ENCODE measurements at places on chromosomes 11 and 22.

DNA sequence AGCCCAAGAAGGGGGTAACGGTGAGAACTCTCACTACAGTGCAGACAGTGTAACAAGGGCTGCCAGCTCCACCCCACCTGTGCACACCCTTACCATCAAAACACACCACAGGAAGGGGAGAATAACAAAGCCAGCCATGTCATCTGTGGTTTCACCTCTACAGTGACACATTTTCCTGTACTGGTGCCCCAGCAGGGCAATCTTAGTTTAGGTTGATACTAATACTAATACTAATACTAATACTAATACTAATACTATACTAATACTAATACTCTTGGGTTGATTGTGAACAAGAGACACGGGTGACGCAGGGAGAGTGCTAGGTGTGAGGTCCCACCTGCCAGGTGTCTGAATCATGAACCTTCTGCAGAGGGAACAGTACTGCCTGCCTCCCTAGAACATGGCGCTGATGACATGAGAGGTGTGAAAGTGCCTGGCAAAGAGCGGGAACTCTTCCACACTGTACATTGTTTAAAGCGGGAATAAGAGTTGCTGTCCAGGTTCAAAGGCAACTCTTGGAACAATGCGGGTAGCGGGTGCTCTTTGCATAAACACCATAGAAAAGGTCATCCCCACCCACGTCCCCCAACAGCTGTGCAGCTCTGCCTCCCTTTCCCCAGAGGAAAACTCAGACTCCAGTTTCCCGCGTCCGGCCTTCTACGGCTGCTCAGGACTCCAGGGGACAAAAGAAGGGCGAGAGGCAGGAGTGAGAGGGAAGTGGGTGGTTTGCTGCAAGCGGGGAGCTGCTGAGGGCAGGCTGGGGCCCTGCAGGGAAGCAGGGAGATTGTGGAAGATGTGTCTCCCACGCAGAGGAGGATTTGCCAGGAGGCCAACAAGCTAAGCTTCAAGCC lies 25.0 kb upstream of the TMPRSS4 start:
- DNase-seq: peak; percentile 61

GRCh38 chr11:126426820-126427749 lies 71.6 kb downstream of the ST3GAL4 start:
- no peak for DNase-seq

DNA sequence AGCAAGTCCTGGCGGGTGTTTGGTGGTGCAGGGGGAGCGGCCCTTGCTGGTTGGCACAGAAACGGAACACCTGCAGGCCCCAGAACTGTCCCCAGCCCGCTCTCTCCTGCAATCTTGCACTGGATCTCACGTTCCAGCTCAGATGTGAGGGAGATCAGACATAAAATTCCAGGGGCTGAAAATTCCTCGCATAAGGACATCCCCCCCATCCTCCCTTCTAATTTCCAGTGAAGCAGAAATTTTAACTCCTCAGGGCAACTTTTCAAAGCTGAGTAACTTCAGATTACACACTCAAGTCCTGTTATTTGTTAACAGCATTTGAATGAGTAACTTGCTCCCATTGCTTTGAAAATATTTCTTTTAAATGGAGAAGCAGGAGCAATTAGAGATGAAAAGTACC lies 40.3 kb upstream of the RASSF10 start:
- no peak for DNase-seq

DNA sequence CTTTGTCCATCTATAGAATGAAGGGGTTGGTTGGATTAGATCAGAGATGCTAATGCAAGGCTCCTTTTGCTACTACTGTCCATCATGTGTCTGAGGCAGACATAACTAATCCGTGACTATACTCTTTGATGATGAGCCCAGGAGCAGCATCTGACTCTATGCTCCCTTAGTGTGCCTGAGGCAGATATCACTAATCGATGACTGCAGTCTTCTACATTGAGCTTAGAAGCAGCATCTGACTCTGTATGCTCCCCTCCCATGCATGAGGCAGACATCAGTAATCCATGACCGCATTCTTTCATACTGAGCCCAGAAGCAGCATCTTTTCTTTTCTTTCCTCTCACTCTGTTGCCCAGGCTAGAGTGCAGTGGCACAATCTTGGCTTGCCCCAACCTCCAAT lies 4.2 kb downstream of the TCN2 start:
- DNase-seq: no peak

DNA sequence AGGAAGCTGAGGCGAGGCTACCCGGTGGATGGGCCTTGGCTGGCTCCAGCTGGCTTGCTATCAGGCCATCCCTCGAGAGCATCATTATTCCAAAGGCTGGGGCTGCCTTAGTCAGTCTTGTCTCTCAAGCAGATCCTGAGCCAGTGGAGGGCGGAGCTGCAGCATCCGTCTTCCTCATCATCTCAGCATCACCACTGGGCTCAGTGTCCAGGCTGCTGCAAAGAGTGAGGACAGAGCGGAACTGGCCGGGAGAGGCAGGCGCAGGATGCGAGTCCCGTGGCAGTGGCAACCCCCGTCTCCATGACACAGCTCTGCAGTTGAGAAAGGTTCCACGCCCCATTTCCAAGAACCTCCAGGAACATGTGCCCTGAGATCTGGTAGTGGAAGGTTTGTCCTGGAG lies 4.4 kb downstream of the TP53I11 start:
- DNase-seq: no peak

GRCh38 chr11:84714316-84714780 lies 912.8 kb downstream of the DLG2 start:
- DNase-seq: no peak

DNA sequence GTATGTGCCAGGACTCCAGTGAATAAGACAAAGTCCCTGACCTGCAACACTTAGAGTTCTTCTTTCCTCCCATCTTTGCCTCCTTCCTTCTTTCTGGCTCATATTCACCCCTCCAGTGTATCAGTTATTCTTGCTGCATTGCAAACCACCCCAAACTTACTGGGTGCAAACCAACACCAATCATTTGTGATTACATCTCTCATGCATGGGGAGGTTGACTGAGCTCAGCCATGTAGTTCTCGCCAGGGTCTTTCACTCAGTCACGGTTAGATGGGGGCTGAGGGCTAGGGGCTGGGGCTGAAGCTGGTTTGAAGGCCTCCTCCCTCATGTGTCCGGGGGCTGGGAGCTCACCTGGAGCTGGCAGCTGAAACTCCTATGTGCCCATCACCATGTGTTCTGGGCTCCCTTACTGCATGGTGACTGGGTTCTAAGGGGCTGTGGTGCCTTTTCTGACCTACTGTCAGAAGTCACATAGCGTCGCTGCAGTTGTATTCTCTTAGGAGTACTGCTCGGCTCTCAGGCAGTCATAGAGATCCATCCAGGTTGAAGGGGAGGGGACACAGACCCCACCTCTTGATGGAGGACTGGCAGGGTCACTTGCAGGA lies 35.0 kb upstream of the CACNG2 start:
- DNase-seq: no peak

DNA sequence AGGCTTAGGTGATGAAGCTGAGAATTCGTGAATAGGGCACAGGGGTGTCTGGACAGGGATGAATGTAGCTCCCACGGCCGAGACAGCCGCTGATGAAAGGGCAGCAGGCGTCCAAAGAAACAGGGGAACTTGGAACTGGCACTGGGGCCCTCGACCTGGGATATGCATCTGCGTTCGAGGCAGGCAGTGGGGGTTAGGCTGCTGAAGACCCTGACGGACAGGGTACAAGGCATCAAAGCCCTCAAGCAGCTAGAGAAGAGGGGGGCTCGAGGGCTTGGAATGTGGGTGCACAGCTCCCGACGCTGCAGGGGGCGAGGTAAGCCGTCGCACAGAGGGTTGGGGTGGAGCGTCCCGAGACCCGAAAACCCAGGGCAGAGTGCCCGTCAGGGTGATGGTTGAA lies 6.9 kb upstream of the SYT8 start:
- no peak for DNase-seq

DNA sequence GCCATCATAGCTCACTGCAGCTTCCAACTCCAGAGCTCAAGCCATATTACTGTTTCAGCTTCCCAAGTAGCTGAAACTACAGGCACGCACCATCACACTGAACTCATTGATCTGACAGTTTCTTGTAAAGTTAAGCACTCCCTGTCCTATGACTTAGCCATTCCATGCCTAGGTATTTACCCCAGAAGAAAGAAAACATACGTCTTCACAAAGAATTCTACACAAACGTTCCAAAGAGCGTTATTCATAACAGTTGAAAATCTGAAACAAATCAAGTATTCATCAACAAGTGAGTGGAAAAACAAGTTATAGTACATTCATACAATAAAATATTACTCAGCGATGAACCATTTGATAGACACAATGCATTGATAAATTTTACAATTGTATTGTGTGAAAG lies 7.8 kb upstream of the NLRP10 start:
- DNase-seq: no peak

DNA sequence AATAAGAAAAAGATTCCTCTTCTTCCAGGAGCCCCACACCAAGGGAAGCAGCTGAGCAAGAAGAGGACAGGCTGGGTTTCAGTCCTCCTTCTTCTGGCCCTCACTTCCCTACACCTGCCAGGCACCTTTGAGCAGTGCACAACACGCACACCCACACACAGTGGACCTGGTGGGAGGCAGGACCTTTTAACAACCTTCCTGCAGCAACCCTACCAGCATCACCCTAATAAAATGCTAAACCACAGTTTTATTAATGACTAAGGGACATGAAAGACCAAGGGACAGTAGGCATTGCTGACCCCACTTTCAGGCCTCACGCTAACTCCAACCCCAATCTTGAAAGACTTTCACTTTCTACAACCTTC lies 12.2 kb downstream of the ARAP1 start:
- DNase-seq: no peak

- DNase-seq: no peak
Observed at GRCh38 chr11:59141673-59142460, 789 bp upstream of the FAM111A start.

- DNase-seq: no peak
Observed at GRCh38 chr11:122165607-122166371, 49.8 kb upstream of the BLID start.

GRCh38 chr22:43014316-43014868 lies 557 bp downstream of the PACSIN2 start:
- DNase-seq: peak; percentile 47

- DNase-seq: no peak
Observed at GRCh38 chr22:35656284-35656752, 8.1 kb downstream of the APOL6 start.

GRCh38 chr11:112440518-112440917 lies 179.9 kb upstream of the PLET1 start:
- no peak for DNase-seq
